Spinal cord (tissue), 10 donors: ENCODE measurements at places on chromosomes 1 and 21. TPM values are rescaled to one million over a fixed set of nuclear protein-coding genes. Genes with fewer than 3 reads are reported as not detected.

DNA sequence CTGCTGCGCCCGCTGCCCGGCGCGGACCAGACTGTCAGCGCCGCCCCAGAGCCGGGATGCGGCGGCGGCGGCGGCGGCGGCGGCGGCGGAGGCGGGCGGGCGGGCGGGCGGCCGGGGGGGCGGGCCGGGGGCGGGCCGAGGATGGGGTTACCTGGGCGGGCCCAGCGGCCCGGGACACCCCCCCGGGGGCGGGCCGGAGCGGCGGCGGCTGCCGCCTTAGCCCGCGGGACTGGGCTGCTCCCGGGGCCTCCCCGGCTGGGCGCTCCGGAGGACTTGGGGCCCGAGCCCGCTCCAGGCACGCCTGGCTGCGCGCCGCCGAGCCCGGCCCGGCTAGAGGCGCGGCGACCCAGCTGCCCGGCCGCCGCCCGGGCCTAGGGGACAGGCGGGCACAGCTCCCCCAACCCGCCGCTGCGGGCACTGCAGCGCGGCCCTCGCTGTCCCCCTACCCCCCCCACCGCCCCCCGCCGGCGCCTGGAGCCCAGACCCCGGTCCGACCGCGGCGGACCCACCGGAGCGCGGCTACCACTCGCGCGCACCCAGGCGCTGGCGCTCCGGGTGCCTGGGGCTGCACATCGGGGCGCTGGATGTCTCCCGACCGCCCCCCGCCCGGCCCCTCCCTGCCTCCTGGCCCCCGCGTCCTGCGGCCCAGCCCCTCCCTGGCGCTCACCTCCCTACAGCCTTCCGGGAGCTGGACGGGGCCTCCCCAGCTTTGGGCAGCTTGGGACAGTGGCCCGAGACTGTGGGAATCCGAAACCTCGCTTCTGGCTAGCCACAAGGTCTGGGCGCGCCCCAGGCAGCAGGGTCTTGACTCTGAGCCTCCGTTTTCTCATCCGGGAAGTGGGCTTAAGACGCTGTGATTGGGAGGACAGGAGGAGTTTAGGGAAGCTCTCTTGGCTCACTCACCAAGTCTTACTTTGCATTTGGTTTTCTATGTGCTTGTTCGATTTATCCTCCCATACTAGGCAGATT, at the start of gene WNT4:
Gene WNT4, minus strand, starts transcription at position 33 of the 969 bp plus-strand sequence. CDS start 175 bp downstream, outside the sequence.
- peak; percentile 73 for DNase-seq

- DNase-seq, result no peak
Measured at GRCh38 chr1:208743361-208743760, 499.2 kb upstream of the PLXNA2 start.

GRCh38 chr21:27734146-27734545, 767.3 kb upstream of the ADAMTS5 start:
- DNase-seq, result no peak

DNA sequence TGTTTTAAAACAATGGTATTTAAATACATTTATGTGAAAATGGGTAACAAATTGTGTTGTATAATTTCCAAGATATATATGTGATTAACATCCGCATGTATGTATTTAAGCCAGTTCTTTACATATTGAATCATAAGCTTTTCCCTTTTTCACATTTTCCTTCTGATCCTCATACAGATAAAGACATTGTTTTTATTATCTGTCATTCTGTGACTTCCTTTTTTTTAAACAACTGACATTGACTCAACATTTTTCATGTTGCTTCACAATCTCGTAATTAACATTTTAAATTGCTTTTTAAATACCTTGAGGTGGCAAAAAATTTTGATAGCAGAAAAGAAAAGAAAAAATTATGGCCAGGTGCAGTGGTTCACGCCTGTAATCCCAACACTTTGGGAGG, 1.4 kb downstream of the STXBP3 start:
- DNase-seq, result no peak

DNA sequence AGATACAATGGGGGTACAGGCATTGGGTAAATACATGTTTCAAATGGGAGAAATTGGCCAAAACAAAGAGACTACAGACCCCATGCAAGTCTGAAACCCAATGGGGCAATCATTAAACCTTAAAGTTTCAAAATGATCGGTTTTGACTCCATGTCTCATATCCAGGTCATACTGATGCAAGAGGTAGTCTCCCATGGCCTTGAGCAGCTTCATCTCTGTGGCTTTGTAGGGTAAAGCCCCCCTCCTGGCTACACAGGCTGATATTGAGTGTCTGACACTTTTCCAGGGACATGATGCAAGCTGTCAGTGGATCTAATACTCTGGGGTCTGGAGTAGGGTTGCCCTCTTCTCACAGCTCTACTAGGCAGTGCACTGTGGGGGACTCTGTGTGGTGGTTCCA, 286.1 kb downstream of the LRRIQ3 start:
- no peak for DNase-seq

- DNase-seq, result no peak
Measured at GRCh38 chr1:10057343-10057742, 24.6 kb downstream of the UBE4B start.

- DNase-seq, result no peak
Measured at GRCh38 chr21:34192646-34193285, 119.4 kb downstream of the MRPS6 start.

- DNase-seq, result no peak
Measured at GRCh38 chr1:186426118-186426517, 34.8 kb downstream of the PDC start.

DNA sequence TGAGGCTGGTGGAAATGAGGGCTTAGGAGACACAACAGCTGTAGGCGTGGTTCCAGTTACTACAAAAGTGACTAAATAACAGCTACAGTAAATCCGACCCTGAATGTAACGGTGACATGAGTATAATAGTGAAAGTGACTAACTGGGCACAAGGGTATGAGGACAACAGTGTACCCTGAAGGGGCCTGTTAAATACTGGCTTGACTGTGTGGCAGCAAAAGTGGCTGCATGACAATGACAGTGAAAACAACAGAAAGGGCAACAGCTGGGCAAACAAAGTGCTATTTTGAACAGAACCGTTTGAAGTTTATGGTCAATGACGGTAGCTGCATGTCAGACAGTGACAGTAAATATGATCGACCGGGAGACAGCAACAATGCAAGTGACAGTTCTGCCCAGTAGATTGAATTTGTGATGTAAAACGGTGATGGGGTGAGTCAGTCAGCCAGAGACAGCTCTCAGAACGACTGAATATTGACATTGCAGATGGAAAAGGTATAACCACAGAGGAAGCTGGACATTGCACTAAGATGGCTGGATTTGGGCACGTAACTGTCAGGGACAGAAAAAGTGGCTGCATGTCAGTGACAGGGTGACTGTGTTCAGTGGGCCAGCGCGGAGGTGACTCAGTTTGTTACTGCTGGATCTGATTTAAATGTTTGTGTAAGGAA, 1.2 kb upstream of the ZBTB40 start:
- DNase-seq, result no peak

DNA sequence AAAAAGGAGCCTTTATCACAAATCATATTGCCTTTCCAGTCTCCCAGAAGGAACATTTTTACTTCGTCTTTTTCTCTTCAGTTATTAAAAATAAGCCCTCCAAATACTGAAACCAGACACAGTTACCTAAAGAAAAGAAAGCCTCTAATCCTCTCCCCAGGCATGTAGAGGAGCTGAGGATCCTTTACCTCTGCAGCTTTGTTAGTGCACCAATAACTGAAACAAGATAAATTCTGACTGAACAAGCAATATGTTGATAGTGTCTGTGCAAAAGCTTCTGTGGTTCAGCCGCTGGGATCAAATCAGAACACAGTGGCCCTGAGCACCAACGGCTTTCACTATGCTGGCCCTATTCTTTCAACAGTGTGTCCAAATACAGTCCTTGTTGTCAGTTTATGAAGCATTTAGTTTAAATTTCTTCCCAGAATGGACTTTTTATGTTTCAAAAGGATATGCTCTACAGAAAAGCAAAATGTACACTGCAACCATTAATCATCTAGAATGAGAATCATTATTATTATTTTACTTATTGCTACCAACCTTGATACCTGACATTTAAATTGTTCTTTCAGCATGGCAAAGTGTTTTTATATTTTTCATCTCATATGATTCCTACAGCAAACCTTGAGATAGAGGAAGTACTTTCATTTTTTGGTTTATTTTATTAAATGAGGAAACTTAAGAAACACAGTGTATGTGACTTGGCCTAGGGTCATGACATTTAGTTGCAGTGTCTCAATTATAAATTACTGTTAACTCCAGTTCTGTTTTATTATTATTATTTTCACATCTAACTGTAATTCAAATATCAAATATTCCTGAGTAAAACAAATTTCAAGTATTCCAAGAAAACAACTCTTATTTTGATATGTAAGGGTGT, 217.9 kb downstream of the NEGR1 start:
- no peak for DNase-seq

DNA sequence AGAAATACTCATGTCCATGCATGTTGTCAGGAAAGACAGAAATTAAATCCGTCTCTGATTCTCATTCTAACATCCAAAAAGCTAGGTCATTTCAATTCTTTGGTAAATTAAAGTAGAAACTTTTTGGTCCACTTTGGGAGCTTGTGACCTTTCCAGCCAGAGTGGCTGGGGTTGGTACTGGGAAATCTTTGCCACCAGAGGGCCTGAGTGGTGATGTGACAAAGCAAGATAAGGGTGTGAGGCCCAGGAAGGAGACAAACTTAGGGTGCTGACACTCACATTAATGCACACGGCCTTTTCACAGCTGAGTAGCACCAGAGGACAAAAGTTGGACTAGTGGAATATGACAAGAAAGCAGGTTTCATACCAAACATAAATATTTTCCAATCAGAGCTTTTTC, 144.3 kb downstream of the DNM3 start:
- DNase-seq, result no peak

GRCh38 chr1:46410156-46411009, 16.3 kb downstream of the FAAH start:
- DNase-seq, result no peak

- DNase-seq, result no peak
Measured at GRCh38 chr1:116763116-116763786, 9.0 kb downstream of the CD2 start.

GRCh38 chr1:19139711-19140110, 70.4 kb downstream of the UBR4 start:
- no peak for DNase-seq

DNA sequence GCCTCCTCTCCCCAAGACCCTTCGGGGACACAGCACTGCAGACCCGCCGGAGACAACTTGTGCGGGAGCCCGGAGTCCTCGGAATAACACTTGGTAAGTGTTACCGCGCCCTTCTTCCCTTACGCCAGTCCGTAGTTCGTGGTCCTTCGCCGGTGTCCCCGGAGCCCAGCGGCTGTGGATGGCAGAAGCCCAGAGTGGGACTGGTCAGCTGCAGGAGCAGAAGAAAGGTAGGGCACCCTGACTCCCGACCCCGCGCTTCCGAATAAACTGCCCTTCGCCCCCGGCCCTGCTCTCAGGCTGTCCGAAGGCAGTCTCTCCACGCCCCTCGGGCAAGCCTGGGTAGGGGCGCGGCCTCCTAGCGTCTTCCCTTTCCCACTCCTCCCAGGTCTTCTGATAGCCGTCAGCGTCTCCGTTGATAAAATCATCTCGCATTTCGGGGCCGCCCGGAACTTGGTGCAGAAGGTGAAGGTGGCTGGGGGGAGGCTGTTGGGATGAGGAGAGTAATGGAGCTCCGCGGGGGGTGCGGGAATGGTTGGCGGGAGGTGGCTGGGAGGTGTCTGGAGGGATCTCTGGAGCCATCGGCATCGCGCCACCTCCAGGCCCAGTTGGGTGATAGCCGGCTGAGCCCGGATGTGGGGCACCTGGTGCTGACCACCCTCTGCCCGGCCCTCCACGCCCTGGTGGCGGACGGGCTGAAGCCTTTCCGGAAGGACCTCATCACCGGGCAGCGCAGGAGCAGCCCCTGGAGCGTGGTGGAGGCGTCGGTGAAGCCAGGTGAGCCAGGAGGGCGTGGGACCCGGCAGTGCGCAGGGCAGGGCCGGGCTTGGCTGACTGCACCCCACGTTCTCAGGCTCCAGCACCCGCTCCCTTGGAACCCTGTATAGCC, 4.3 kb downstream of the RUSC1 start:
- DNase-seq, result peak; percentile 14

DNA sequence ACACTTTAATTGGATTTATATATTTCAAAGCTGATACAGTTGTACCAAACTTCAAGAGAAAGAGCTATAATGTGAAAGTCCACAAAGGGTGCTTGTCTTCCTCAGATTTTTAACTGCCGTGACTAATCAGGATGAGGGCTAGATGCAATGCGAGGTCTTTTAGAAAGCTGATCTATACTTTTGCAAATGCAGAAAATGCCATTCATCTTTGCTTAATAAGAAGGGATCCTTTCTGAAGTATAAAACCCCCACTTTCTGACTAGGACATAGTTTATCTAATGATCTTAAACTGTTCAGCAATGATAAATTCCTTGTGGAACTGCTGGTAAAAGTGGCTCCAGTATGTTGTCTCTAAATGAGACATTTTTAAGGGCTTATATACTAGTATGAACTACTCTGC, 102.7 kb upstream of the NGF start:
- DNase-seq, result no peak

The DNAJC6 gene
- total RNA-seq, result 34.5 TPM

The FTCD gene
- 1.4 TPM for total RNA-seq

The C1orf105 gene
- not detected for total RNA-seq

The CASQ1 gene
- total RNA-seq, result 1.3 TPM

The SYPL2 gene
- 0.72 TPM for total RNA-seq

The CRNN gene
- not detected for total RNA-seq

The NGF gene
- 10.4 TPM for total RNA-seq

The S100A7 gene
- not detected for total RNA-seq

The SYF2 gene
- 59.4 TPM for total RNA-seq

The GNAI3 gene
- 10.3 TPM for total RNA-seq

The TNFRSF9 gene
- 0.11 TPM for total RNA-seq

The ASPM gene
- 14.4 TPM for total RNA-seq

The SLC35A3 gene
- 21.5 TPM for total RNA-seq
